ENCODE measurements at places on chromosomes 2 and 18. TPM values are rescaled to one million over a fixed set of nuclear protein-coding genes. Genes with fewer than 3 reads are reported as not detected.
A peak's percentile ranks its signal among the peaks of the same experiment; 100 is the strongest.

GALNT14 gene
- not detected for total RNA-seq

ANKRD30B gene
- not detected for total RNA-seq

CHPF gene
- 67.8 TPM for total RNA-seq

DLX2 gene
- total RNA-seq, result not detected

DNA sequence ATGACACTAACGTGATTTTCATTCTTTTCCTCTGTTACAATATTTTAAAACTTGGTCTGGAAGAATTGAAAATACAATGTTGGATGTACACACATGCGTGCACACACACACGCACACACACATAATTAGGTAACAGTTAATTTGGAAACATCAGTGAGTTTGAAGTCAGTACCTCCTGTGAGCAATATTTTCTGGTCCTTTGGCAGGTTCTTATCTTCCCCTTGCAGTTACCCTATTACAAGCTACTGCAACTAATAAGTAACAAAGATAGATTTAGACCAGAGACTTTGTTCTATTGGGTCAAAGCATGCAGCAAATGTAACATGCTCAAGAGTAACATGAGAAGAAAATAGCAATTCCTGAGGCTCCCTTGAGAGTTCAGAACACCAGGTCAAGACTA lies 73.3 kb downstream of the ZNF385B start:
- DNase-seq, result no peak

- DNase-seq, result no peak
Measured at GRCh38 chr18:31876707-31877106, 66.2 kb downstream of the TRAPPC8 start.

- DNase-seq, result no peak
Measured at GRCh38 chr2:55518841-55519165, 715 bp upstream of the CFAP36 start.

GRCh38 chr2:101419096-101419663 lies 31.9 kb upstream of the CREG2 start:
- DNase-seq, result no peak

DNA sequence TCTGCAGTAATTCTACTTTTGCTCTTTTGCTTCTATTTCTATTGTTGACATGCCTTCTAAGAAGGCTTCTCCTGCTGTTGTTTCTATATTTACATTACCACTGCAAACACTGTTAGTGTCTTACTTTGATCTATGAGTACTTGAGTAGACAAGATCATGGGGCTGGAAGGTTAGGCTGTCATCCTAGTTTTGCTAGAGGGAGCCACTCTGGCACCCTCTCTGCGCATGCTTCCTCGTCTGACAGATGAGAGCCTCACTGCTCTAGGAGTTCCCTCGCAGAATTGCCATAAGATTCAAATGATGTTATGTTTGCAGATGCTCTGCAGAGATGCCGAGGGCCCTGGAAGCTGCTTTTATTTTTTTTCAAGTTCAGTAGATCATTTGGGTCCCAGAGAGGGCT lies 185.6 kb downstream of the RNF144A start:
- DNase-seq, result peak; percentile 12

DNA sequence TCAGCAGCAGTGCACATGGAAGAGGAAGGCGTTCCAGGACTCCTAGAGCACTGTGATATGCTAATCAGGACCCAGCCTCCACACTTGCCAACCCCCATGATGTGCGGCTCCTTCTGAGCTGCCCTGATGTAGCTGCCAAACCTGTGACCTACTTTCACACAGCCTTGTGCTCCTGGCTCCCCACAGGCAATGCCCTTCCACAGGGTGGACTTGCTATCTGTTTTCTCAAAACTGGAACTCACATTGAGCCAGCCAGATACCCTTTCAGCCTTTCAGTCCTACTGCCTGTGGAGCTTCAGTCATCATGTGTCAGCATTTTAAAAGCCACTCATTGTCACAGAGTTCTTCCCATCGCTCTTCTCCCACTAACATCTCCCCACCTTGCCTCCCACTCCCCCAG lies 181.6 kb downstream of the AFF3 start:
- peak; percentile 72 for DNase-seq

GRCh38 chr2:154850532-154850931 lies 152.0 kb downstream of the KCNJ3 start:
- no peak for DNase-seq

DNA sequence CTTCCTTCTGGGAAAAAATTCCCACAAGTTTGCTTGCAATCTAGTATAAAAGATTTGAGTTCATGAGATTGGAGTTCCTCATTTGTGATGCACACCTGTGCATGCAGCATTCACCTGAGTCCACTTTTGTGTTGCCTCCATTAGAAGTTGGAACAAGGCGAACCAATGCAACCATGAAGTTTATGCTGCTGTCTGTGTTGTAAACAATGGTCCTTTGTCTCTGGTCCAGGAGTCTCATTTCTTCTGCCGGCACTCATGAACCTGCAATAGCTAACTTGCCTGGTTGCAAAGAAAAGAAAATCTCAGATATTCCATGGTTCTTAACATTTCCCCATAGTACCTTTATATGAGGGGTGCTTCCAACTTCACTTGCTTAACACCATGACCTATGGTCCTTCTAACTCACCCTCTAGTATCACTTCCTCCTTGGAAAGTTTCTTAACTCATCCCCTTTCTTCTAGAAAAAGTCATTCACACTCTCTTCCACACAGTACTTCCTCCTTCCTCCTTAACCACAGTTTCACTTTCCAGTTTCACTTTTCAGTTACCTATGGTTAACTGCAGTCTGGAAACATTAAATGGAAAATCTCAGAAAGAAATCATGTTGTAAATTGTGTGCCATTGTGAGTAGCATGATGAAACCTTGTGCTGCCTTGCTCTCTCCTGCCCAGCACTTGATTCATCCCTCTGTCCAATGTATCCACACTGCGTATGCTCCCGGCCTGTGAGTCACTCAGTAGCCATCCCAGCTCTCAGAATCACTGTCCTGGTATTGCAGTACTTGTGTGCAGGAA lies 128.8 kb upstream of the TRIB2 start:
- DNase-seq, result no peak

DNA sequence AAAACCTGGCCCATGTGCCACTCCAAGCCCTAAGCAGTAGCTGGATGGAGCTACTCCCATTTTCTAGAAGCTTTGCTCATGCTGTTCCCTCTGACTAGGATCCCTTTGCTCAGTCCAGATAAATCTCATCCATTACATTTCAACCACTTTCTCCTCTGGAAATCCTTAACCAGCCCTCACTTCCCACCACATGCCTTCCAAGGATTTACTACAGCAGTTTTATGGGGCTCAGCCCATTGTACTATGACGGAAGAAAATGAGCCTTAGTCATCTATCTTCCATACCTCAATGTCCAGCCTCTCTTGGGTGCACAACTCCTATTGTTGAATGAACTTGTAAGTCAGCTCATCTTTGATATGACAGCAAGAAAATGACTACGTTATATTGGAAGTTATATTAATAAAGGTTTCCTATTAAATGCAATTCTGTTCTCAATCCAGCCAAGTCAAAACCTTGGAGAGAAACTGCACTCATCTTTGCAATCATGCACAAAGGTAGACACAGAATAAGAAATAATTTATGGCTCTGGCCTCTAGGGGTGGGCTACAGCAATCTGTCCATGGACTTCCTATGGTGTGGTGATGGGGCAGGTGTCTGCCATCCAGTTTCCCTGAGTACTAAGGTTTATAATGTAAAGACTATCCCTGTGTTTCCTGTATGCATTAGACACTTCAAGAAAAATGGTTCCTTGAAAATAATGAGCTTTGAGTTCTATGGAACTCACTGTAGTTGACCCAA lies 3.4 kb downstream of the B4GALT6 start:
- DNase-seq, result no peak

DNA sequence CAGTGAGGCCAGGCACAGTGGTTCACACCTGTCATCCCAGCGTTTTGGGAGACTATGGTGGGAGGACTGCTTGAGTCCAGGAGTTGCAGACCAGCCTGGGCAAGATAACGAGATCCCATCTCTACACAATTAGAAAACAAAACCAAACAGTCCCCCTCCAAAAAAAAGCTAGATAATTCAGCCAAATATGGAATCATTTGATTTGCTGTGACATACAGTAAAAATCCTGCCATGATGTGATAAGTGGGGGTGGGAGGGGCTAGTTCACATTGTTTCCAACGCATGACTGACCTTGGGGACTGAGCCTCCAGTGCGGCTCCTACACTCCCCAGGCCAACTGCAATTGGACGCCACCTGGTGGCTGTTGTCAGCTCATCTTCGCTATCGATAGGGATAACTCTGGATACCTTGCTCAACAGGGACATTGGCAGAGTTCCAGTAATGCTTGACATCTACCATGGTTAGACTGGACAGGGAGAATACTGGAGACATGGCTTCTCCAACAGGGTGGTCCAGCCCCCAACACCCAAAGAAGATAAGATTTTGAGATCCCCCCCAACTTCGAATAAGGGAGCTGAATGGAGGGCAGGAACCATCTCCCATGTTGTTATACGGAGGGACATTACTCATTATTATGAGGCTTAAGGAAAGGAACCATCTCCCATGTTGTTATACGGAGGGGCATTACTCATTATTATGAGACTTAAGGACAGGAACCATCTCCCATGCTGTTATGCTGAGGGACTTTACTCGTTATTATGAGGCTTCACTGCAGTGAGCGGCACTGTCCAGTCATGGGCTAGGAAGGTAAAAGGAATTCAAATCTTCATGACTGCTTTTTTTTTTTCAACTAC lies 135.9 kb downstream of the TGIF1 start:
- DNase-seq, result peak; percentile 64

DNA sequence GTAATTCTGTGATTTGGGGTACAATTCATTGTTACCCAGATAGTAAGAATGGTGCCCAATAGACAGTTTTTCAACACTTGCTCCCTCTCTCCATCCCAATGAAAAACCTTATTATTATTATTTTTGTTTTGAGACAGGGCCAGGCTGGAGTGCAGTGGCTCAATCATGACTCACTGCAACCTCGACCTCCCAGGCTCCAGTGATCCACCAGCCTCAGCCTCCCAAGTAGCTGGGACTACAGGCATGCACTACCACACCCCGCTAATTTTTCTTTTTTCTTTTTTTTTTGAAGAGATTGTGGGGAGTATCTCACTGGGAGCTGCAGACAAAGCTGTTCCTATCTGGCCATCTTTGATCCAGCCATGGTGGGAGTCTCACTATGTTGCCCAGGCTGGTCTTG lies 7.2 kb downstream of the TGFA start:
- DNase-seq, result peak; percentile 17

Measured in esophagus muscularis mucosa (tissue), 4 donors.